Stimulated activated CD8-positive, alpha-beta memory T cell treated with anti-CD3 and anti-CD28 coated beads, Interleukin-7, amount 100 ng/mL, for 4 hours (primary cell): ENCODE measurements at places on chromosomes 7 and 10.

DNA sequence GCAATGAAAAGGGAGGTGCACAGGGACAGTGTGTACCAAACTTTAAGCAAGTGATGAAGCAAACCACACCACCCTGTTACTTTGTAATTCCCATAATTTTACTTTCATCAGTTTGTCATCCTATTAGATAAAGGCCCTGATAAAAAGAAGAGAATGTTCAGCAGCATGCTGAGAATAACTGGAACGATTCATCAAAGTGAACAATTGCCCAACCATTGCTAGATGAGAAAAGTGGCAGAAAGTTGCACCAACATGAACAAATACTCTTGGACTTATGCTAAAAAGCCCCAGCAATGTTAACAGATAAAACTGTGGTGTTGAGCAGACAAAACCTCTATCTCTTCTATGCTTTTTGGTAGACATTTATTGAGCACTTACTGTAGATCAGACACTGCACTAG, 75.5 kb upstream of the PCGF5 start:
- no peak for DNase-seq

- no peak for DNase-seq
These were observed 27.7 kb downstream of the PHYH start for GRCh38 chr10:13272164-13272571.

- DNase-seq = no peak
These were observed 35.5 kb downstream of the FRMPD2 start for GRCh38 chr10:48238826-48239520.

DNA sequence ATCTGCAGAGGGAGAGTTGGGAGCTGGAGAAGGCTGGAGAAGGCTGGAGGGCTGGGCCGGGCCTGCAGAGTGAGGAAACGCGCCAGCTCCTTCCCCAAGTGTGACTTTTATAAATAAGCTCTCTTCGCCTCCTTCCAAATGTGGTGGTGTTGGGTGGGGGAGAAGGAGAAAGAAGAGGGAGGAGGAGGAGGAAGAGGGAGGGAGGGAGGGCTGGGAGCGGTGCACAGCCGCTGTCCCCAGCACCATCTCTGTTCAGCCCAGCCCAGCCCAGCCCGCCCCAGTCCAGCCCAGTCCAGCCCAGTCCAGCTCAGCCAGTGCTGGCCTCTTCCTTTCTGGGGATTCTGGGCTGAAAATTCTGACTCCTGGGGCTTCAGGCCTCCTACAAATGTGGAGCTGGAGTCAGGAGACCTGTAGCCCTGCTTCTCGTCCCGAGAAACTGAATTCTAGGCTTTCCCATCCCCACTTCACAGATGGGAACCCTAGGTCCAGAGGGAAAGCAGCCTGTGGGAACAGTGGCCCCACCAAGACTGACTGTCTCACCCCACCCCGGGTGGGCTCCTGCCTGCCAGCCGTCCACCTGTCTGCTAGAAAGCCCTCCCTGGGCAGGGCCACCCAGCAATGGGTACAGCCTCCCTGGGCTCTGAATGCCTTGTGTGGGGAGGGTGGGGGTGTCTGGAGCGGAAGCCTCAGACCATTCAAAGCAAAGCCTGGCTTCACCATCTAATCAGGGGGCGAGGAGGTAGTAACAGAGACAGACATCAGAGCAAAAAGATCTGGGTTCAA, 2.3 kb downstream of the STX1A start:
- no peak for DNase-seq

DNA sequence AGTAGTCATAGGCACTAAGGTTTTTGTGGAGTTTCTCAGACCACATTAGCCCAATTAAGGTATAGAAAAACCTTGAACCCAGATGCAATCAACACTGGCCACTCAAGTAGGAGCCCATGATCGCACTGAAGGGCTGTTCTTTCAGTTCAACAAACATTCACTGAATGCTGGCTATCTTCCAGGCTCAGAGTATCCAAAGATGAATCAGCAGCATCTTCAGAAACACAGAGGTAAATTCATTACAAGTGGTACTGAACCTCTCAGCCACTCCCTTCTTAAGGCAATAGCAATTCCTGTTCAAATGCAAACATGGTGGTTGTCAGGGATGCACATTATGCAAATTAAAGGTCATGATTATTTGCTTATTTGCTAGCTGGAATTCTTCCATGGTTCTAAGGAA, 17.1 kb downstream of the KCNK18 start:
- DNase-seq = no peak

- DNase-seq = no peak
These were observed 104.1 kb downstream of the GPR85 start for GRCh38 chr7:112982441-112983063.

DNA sequence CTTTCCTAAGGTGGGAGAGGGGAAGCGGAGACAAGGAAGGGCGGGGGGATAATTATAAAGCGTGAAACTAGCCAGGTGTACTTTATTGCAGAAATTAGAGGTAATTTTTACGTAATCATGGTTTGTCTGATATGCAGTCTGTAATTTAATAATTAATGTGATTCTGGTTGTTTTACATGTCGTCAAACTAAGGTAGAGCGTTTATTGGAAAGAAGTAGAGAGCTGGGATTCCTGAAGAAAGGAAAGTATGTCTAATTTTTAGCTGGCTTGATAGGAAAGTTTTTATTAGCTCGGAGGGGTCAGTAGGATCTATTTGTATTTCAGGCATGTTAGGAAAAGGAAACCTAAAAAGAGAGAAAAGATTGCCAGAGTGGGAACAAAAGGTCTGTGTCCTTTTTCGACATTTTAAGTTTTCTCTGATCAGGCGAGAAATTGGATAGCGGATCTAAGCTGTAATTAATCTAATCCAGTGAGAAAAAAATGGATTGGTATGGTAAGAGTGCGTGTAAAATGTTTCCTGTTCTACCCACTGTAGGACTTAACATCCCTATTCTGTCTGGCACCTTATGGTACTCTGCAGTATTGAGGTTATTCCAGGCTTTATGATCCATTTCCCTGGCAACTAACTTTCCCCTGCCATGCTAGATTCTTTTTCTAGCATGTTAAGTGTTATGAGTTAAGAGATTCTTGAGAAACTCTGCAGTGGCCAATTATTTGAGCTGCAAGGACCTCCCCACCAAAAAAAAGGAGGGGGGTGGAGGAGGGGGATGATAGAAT, 1.4 kb downstream of the CELF2 start:
- DNase-seq = no peak

GRCh38 chr10:125015356-125015944, 73.5 kb downstream of the ZRANB1 start:
- DNase-seq = peak; percentile 13

DNA sequence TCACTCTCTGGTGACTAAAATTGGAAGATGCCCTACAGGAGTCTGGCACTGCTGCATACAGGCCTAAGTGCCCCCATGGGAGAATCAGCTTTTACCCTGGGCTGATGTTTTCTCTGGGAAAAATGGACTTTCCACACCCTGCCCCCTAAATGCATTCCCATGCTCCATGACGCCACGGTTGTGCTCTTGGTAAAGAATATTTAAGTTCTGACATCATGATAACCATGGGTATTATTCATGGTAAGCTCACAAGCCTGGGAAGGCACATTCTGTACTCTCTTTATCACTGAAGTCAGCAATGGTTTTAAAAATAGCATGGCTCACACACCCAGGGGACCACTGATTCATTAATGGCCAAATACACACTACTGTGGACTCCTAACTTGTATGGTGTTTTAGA, 43.4 kb downstream of the HIPK2 start:
- no peak for DNase-seq

DNA sequence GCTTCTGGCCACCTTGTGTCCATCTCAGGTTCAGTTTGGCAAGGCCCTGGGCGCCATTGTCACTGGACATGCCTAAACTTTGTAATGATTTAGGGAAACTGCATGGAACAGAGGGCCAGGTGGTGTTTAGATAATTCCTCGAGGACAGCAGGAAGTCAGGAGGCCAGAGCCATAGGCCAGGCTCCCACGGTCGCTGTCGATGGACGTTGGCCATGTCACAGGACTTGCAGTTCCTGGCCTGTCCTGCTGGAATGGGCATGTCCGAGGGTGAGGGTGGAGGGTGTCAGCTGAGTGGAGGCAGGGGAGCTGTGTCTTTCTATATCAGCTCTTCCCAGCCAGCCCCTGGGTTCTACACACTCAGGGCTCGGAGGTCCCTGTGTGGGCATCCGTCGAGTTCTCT, 107.9 kb upstream of the MACROH2A2 start:
- no peak for DNase-seq

GRCh38 chr10:59240582-59241183, 64.2 kb downstream of the PHYHIPL start:
- no peak for DNase-seq

DNA sequence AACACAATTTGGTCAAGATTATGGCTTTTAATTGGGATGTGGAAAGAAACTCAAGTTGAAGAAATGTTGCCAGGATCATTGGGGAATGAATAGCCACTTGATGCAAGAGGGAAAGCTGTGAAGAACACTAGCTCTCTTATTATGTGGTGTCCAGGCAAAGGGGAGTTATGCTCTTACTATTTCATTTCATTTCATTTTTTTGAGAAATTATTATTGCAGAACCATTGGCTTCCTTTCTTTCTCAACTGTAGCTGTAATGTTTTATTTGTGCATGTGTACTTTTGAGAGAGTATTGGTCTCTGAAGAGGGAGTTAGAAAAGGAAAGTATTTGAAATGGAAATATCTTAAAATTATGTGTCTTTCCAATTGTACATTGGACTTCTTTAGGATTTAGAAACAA, 312.6 kb upstream of the BMPER start:
- DNase-seq = no peak

DNA sequence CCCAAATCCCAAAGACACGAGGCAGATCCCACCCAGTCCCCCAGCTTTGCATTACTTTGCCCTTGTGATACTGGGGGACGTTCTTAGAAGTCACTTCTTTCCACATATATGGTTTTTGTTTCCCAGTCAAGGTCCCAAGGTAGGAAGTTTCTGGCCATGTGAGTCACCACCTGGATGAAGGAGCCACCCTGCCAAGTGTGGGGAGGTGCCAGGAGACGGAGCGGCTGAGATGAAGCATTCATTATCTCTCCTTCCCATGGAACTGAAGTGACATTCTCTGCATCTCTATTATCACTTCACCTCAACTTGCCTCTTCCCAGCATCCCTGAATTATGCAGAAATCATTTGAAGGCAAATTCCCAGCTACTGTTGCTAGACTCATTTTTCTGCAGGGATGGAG, 136.2 kb upstream of the INSYN2A start:
- no peak for DNase-seq

DNA sequence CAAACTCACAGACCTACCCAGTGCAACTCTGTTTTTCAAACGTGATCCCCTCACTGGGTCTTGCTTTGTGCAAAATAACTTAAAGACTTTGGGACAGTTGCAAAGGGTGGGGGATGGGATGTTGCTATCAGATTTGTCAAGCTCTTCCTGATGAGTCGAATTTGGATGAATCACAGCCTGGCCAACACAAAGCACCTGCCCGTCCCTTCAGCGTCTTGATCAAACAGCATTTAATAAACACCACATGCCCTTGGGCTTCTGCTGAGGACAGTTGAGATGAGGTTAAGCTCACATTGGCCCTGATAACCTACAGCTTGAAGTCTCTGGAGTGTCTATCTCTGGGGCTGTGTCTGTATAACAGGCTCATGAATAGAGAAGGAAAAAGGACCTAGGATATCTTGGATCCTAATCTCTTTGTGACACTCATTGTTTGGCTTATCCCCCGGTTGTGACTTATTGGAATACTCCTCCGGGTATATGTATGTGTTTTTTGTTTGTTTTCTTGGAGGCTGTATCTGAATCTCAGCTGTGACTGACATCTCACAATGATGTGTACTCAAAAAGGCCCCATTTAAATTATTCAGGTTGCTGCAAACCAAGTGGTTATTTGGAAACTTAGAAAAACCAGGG, 132.6 kb upstream of the NAMPT start:
- DNase-seq = no peak

DNA sequence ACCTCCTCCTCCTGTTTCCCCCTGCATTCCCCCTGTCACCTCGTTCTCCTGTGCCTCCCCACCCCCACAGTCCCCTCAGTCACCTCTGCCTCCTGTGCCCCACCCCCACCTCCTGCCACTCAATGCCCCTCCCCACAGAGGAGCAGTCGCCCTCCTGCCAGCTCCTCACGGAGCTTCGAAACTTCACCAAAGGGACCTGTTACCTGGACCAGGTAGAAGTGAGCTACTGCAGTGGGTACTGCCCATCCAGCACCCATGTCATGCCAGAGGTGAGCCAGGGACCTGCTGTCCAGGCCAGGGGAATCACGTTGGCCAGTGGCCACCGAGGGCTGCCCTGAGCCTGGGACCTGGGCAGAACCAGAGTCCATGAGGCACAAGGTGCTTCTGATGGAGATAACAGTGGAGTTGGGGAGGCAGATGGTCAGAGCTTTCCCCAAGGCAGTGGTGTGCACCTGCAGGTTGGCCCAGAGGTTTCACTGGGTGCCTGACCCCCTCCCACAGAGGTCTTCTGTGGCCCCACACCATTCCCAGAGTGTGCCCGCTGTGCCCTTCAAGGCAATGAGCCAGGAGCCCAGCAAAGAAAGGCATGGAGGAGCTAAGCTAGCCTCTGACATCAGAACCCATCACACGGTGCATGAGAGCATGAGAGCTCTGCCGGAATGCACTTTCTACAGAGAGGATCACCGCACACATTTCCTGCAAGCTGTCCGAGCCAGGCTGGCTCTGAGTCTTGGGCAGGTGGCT, 7.0 kb upstream of the ZNF862 start:
- no peak for DNase-seq

- DNase-seq = no peak
These were observed 7.4 kb downstream of the PRPS1L1 start for GRCh38 chr7:18020138-18020715.

DNA sequence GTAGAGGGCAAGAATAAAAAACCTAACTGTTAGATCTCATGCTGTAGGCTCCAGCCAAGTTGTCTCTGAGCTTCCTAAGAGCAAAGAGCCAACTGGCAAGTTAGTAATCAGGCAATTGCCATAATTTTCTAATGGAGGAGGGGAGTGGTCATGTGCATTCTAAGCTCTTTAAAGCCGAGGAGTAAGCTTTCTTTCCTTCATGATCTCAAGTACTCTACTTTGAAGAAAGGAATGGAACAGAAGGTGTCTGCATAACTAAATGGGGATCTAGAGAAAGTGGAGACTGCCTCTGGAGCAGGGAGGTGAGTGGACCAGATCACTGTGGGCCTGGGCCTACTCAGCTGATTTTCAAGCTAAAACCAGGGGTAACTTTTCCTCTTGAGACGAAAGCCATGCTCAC, 37.7 kb upstream of the TOMM7 start:
- DNase-seq = no peak

DNA sequence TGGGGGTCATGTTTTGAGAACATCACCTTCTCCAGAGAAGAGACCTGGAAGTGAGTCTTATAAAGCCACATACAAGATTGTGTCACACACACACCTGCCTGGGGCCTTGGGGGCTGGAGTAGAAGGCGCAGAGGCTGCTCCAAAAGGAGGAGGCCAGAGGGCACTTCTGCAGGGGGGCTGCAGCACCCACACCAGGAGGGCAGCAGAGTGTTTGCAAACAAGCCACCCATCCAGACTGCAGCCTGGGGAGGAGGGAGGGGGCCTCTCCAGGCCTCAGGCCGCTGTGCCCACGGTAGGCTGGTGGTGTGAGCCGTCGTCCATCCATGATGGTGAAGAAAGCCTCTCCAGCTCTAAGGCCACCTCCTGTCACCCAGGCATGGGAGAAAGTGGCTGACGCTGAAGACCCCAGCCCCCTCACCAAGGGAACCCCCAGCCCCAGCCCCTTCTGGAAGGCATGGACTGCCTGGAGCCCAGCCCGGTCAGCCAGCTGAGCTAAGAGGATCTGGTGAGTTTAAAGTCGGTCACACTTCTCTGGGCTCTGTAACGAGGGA, 77.5 kb downstream of the FOXL3 start:
- no peak for DNase-seq
